ENCODE measurements at places on chromosomes 7 and 10. TPM values are rescaled to one million over a fixed set of nuclear protein-coding genes. Genes with fewer than 3 reads are reported as not detected.

The POU6F2 gene
- total RNA-seq: not detected

The FAM180A gene
- under 0.01 TPM for total RNA-seq

The SGCE gene
- total RNA-seq: 139 TPM

The CELF2 gene
- 2.2 TPM for total RNA-seq

The CASTOR2 gene
- 10.2 TPM for total RNA-seq

The MYH16 gene
- not detected for total RNA-seq

The PIK3CG gene
- total RNA-seq: 2.0 TPM

The IFIT2 gene
- total RNA-seq: 8.9 TPM

The BTBD16 gene
- not detected for total RNA-seq

The HELLS gene
- total RNA-seq: 9.2 TPM

The GPR158 gene
- under 0.01 TPM for total RNA-seq

The CACNB2 gene
- not detected for total RNA-seq

The PRSS1 gene
- total RNA-seq: not detected

The MMD2 gene
- total RNA-seq: not detected

The CYP3A7 gene
- not detected for total RNA-seq

The TUBAL3 gene
- not detected for total RNA-seq

The ADCYAP1R1 gene
- total RNA-seq: under 0.01 TPM
